Ascending aorta (tissue), 2 donors: ENCODE measurements at places on chromosomes 12 and 14. TPM values are rescaled to one million over a fixed set of nuclear protein-coding genes. Genes with fewer than 3 reads are reported as not detected.
A peak's percentile ranks its signal among the peaks of the same experiment; 100 is the strongest.

- DNase-seq: no peak
These were observed 756 bp downstream of the RNASE7 start for GRCh38 chr14:21042918-21043317.

DNA sequence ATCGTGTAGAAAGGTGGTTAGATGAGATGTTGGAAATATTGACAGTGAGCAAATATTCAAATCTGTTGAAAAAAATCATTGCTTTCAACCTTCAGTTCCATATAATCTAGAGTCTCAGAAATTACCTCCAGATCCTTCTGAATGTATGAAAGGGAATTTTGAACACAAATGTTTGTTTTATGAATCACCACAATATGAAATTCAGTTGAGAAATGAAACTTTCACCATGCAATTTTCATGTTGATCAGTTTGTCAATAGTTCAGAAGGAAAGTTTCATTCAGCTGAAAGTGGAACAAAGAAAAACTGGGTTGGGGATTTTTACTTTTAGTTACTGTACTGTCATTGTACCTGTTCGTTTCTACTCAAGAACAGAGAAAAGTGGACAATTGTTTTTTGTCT, 953.6 kb downstream of the SLC6A15 start:
- no peak for DNase-seq

GRCh38 chr14:104752735-104753527, at the start of gene SIVA1:
Gene SIVA1 (plus strand): TSS chr14:104753147. CDS start chr14:104753202, 55 bp downstream.
- peak; percentile 100 for DNase-seq

DNA sequence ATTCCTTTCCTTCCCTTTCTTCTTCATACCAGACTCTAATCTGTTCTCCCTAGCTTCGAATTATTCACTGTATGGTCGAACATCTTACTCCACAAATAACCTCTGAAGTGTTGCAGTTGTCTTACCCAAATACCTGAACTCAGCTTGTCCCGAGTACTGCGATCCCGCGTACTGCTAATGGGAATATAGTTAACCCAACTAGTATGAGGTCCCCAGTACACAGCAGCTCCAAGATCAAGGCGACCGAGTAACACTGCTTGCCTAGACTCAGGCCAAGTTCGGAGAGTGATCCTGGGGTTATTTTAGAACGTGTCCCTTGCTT, 462 bp upstream of the ETNK1 start:
- DNase-seq: no peak

DNA sequence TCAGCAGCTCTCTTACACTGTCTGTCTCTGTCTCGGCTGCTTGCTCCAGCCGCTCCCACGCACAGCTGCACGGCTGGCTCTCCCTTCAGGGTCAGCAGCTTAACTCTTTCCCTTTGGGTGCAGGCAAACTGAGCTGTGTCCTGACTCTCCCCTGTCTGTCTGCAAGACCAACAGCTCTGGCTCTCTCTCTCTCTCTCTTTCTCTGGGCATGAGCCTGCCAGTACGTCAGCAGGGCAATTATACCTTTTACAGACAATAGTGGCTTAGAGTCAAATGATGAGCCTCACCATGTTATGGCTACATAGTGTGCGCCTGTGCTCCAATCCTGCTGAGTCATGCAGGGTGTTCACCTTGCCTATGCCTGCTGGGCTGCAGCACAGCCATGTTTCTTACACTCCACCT, 120.5 kb upstream of the DDHD1 start:
- DNase-seq: no peak

DNA sequence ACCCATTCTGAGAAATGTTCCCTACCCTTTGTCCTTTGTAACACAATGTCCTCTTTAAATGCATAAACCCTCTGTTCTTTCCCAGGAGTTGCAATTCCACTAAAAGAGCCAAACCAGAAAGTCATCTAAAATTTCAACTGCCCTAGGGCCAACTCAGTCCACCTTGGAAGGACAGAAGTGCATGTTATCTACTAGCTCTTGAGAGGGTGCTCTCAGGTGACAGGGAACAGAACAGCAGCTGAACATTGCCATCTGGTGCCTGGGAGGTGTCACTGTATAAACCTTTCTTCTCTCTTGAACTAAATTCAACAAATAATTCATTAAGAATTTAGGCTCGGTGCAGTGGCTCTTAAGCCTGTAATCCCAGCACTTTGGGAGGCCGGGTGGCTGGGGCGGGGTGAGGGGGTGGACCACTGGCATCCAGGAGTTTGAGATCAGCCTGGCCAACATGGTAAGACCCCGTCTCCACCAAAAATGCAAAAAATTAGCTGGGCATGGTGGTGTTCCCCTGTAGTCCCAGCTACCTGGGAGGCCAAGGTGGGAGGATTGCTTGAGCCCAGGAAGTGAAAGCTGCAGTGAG, 10.3 kb upstream of the FERMT2 start:
- no peak for DNase-seq

IQSEC3 gene
- 0.53 TPM for total RNA-seq

DNA sequence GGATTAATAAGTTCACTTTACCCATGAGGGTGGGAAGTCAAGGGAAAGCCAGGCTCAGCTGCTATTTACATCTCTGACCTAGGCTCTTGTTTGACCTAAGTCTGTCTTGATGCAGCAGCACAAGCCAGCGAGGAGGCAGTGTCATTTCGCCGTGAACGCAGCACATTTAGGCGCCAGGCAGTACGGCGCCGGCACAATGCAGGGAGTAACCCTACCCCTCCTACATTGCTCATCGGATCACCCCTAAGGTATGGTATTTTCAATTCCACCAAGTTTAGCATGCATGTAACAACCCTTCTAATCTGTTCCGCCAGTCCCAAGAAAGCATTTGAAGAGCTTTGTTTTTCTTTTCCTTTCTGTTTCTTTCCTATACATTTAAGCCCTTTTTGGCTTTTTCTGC, 81.2 kb downstream of the PCNX1 start:
- no peak for DNase-seq

DNA sequence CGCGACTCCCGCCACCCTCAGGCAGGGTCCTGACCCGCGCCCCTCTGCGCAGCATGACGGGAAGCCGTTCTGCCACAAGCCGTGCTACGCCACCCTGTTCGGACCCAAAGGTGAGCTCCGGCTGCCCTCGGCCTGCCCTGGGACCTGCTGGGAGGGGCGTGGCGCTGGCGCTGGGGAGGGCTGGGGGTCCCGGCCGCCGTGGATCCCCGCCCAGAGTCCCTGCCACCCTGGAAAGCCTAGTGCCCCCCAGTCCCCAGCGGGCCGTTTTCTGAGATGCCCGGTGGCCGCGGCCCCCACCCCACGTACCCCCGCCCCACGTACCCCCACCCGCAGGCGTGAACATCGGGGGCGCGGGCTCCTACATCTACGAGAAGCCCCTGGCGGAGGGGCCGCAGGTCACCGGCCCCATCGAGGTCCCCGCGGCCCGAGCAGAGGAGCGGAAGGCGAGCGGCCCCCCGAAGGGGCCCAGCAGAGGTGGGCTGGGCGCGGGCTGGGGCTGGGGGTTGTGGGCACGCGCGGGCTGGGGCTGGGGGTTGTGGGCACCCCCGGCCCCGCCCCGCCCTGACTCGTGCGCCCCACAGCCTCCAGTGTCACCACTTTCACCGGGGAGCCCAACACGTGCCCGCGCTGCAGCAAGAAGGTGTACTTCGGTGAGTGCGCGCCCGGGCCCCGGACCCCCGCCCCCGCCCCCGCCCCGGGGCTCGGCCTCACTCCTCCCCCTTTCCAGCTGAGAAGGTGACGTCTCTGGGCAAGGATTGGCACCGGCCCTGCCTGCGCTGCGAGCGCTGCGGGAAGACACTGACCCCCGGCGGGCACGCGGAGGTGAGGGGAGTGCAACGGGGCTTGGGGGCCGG, 4.0 kb downstream of the CRIP2 start:
- no peak for DNase-seq

DNA sequence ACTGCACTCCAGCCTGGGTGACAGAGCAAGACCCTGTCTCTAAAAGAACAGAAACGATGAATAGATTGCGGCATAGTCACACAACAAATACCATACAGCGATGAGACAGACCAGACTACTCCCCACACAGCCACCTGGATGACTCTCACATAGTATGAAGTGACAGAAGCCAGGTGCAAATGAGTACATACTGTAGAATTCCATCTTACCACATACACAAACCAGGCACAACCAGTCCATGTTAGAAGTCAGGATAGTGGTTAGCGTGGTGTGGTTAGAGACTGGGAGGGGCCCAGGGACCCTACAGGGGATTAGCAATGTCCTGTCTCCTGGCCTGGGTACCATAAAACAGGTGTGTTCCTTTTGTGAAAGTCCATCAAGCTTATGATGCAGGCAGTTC, 53.8 kb downstream of the FAM222A start:
- DNase-seq: no peak

GRCh38 chr14:24483604-24484252, 24.3 kb downstream of the CMA1 start:
- no peak for DNase-seq

GRCh38 chr12:90301095-90301494, 592.5 kb upstream of the ATP2B1 start:
- DNase-seq: no peak

DNA sequence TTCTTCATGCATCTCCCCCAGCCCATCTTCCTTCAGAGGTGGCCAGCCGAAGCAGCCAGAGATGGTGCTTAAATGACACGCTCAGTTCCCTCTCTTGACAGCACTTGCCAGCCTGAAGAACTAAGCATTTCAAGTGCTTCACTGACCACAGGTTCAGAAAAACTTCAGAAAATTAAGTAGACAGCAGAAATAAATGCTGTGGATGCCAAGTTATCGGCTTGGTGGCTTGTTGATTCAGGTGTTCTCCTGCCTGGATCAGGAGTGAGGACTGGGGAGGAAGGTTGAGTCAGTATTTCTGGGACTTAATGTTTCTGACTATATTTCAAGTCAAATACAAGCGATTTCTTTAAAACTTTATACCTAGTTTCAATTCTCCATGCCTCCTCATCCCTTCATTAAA, 58.2 kb downstream of the CRACR2A start:
- DNase-seq: no peak

PLXNC1 gene
- total RNA-seq: 1.8 TPM

GRCh38 chr12:8057839-8058238, 8.3 kb downstream of the C3AR1 start:
- no peak for DNase-seq

DNA sequence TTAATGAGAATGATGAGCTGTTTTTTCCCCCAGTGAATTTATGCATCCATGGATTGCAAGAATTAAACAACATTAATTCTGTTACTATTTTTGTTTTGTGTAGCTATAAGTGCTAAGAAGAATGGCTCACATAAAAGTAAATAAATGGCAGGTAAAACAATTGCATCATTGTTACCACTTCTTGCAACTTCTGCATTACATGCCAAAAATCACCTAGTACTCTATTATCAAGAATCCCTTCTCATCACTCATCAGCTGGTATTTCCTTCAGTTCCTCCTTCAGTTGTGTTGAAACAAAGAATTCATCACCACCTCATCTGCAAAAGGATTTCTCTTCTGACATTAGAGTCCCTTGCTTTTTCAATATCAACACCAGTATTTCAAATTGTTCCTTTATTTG, 773 bp downstream of the A2M start:
- no peak for DNase-seq

GRCh38 chr12:70007687-70008086, 182.7 kb downstream of the MYRFL start:
- no peak for DNase-seq

DNA sequence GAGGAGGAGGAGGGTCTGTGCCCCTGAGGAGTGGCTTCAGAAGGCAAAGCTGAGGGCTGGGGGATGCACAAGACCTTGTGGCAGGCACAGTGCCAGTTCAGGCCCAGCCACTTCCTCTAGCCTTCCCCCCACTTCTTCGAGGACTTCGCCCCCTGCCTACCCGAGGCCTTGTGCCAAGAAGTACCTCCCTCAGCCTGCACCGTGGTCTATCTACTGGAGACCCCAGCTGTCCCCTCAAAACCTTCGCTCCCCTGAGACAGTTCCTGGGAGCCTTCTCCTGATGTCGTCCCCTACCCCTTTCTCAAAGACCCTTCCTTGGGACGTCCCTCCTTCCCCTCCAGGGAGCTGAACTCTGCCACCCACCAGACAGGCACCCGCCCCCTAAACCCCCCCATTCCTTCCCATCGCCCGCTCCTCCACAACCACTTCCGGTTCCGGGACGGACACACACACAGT, 604 bp downstream of the ZNF384 start:
- DNase-seq: no peak

DNA sequence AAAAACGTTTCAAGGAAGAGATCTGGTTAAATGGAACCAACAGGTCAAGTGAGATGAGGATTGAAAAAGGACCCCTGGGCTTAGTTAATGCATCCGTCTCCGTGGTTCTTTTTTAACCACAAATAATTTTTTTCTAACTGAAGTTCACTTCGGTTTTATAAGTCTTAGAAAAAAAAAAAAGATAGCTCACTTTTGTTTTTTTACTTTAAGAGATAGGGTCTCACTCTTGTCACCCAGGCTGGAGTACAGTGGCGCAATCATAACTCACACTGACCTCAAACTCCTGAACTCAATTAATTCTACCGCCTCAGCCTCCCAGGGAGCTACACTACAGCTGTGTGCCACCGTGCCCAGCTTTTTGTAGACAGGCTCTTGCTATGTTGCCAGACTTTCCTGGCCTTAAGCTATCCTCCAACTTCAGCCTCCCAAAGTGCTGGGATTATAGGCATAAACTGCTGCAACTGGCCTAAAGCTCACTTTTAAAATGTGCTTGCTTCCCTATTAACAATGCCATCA, 11.8 kb downstream of the HNRNPC start:
- DNase-seq: no peak

- no peak for DNase-seq
These were observed 88.4 kb upstream of the DYNC1H1 start for GRCh38 chr14:101875727-101876554.

DNA sequence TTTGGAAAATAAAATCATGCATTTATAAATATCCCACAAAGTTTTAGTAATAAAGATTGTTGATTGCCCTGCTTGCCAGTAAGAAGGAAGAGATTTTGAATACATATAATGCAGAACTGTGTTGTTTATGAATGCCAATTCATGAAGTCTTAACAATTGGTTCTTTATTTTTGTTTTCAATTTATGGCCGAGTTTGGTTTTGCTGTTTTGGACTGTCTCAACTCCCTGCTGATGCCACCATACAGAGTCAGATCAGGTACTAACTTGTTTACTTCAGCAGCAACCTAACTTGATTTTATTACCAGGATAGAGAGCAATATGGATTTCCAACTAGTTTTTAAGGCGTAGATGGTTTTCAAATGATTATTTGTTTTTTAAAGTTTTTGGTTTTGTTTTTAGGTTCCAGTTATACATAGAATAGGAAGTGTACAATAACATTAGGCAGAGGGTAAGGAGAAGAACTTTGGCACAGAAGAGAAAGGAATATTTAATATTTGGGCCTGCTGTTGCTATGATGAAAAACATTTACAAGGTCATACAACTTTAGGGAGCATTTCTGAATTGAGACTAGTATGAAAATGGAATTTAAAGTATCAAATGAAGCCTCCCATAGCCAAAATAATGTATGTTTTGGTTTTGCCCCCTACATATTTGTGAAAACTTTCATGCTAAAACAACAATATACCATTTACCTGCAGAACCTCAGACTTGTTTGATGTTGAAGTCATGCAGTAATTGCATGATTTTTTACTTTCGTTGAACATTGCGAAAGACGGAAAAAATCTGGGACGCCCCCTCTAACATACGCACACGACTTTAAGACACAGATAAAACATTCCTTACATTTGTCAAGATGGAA, 904 bp upstream of the FAM177A1 start:
- DNase-seq: no peak
